ENCODE measurements at places on chromosomes 4 and X.
A peak's percentile ranks its signal among the peaks of the same experiment; 100 is the strongest.

- no peak for DNase-seq
Observed at GRCh38 chr4:6205567-6205931, 5.2 kb upstream of the JAKMIP1 start.

DNA sequence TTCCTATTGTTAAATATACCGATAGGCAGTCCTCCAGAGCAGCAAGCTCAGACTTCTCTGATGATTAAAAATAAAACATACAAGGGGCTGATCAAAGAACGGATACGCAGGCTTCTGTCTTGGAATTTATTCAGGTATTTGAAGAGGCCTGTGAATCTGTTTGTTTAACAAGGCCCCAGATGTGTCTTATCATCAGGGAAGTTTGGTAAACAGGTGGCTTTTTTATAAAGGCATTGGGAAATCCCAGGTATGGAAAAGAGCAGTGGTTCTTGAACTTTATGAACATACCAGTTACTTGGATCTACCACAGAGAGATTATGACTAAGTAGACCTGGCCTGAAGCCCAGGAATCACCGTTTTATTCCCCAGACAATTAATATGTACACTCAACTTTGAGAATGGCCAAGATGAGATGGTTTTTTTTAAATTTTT lies 47.9 kb downstream of the SOWAHB start:
- DNase-seq: no peak

DNA sequence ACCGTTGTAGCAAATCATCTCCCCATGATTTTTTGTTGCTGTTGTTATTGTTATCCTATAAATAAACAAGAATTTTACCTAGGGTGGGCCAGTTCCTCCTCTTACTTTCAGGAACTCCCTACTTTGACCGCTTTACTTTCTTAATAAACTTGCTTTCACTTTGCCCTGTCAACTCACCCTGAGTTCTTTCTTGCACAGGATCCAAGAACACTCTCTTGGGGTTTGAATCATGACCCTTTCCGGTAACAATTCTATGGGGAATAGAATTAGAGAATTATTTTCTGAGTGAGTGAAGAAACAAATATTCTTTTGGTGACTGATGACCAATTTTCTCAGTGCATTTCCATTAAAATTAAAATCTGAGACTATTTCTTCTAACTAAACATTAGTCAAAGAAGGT lies 584.0 kb upstream of the TENM3 start:
- DNase-seq: no peak

GRCh38 chrX:9942086-9942485 lies 25.1 kb upstream of the CLDN34 start:
- peak; percentile 19 for DNase-seq

- no peak for DNase-seq
Observed at GRCh38 chr4:102599886-102600285, 98.7 kb downstream of the NFKB1 start.

- DNase-seq: no peak
Observed at GRCh38 chr4:150123087-150123486, 44.8 kb downstream of the DCLK2 start.

DNA sequence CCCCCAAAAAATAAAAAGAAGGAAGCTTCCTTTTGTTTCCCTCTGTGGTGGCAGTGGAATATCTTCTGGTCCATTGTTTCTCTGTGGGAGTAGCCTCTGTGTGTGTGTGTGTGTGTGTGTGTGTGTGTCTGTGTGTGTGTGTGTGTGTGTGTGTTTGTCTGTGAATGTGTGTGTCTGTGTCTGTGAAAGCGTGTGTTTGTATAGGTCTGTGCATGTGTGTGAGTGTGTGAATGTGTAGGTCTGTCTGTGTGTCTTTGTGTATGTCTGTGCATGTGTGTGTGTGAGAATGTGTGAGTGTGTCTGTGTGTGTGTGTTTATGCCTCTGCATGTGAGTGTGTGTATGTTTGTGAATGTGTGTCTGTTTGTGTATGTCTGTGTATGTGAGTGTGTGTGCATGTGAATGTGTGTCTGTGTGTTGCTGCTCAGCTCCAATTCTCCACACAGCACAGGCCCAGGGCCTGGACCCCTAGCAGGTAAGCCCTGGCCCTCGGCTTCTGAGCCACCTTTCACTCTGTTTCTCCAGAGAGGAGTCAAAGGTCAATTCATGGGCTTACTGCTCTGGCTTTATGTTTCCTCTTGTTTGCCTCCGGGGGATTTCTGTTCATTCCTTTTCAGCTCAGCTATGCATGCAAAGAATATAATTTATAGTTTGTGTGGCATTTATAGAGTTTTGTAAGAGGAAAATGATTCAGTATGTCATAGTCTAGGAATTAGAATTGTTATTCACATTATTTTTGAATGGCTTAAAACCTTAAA lies 89.8 kb downstream of the UCHL1 start:
- DNase-seq: no peak

- no peak for DNase-seq
Observed at GRCh38 chrX:145631461-145631951, 186.1 kb upstream of the SLITRK2 start.

GRCh38 chr4:189204616-189205015 lies 736.1 kb upstream of the FRG1 start:
- no peak for DNase-seq

DNA sequence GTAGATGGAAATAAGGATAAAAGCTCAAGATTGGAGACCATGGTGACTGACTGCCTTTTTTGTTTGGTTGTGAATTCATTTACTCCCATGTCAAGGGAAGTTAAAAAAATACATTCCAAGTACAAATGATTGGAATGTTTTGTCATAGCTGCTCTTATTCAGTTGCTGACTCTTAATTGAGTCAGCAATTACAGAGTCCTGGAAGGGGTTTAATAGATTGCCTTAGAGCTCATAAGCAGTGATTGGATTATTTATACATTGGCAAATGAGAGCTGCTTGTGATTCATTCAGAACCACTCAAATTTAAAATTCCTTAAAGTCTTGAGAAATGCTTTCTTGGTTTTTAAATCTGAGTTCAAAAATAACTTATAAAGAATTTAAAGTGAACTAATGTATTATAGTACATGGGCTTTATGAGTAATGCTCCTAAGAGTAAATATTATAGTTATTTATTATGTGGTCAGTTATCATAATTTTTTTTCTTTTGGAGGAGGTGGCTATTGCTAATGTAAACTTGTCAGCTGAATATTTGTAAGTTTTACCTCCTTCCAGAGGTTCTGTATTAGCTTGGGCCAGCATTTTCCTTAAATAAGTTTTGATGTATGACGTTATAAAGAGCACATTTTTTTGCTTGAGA lies 13.6 kb downstream of the JADE1 start:
- DNase-seq: no peak

- no peak for DNase-seq
Observed at GRCh38 chrX:13697976-13698375, 9.0 kb downstream of the RAB9A start.

DNA sequence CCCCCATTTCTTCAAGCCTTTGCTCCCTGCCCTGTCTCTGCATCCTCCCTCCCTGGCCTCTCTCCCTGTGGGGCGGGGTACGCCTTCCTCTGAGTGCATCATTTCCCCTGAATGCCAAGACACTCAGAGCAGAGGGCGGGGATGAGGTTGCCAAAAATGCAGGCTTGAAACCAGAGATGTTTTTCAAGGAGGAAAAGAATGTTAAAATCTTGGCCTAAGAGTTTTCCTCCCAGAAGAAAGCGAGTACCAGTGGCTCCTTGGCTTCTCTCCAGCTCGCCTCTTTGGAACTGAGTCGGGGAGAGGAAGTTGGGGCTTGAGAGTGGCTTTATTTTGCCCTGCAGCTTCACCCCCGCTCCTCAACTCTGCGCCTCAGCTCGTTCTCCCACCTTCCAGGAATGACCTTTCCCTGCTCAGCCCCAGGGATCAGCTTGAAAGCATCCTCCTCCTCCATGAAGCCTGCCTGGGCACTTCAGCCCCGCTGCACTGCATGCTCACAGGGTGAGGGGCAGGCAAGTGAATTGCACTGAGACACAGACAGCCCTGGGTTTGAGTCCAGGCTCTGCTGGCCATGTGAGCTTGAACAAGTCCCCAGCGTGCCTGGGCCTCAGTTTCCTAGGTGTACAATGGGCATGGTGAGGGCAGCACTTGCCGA lies 57.5 kb upstream of the SORCS2 start:
- DNase-seq: no peak

- no peak for DNase-seq
Observed at GRCh38 chr4:148305751-148306150, 136.5 kb downstream of the NR3C2 start.

DNA sequence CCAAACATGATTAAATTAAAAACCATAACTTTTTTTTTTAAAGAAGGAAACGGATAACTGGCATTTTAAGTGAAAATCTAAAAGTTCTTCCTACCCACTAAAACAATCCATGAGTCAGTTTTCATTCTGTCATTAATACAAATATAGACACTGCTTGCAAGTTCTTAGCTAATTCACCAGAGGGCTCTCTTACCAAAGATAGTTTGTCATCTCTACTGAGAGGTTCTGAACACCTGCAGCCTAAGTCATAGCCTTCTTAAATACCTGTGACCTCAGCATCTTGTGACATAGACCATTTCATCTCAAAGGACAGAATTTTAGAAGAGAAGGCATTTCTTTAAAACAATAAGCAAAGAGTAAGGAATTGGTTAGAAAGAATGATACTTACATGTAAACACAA lies 65.3 kb upstream of the FAM120C start:
- DNase-seq: no peak

GRCh38 chrX:68692651-68693050 lies 45.2 kb downstream of the STARD8 start:
- DNase-seq: no peak

DNA sequence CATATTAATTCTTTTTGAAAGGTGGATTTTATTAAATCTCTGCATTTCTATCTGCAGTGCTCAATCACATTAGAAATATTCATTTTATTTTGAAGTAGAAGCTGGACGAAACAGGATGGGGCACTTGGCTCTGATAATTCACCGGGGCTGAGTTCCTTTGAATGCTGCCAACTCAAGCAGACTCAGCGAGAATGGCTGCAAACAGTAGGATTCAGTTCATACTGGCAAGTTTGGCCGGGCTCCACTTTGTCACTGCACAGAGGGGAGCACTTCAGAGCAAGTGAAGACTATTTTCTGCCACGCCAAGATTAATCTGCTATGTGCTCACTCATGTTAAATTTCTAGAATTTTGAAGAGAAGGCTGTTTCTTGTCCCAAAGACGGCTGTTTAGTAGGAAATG lies 30.7 kb upstream of the KLHL8 start:
- DNase-seq: no peak

DNA sequence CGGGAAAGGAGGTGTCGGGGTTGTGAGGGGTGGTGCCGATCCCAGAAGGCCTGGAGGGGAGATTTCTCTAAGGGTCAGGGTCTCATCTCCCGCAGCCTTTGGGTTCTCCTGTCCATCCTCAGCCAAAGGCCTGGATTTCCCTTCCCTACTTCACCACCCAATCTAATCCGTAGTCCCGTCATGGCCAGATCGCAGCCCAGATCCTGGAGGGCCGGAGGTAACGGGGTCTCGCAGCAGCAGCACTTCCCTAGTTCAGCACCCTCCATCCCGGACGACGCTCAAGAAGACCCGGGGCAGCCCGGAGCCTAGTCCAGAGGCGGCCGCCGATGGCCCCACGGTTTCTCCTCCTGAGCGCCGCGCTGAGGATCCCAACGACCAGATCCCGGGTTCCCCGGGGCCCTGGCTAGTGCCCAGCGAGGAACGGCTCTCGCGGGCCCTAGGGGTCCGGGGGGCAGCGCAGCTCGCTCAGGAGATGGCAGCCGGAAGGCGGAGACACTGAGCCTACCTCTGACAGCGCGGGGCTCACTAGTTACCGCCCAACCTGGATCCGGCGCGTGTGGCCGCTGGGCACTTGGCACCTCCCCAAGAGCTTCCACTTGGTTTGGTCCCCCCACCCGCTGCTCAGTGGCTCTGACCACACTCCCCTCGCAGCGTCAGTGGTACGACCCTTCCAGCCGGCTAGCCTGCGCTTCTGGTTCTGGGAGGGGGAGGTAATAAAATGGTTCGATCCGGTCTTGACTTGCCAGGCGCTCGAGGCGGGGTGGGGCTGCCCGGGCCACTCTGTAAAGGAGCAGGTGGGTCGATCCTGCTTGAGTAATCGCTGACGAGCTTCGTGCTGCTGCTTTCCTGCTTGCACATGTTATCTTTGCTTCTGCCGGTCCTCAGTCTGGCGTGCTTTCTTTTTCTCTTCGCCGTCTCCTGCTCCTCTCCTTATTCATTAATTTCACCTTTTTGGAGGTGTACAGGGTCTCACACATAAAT lies 3.6 kb downstream of the MAGIX start:
- DNase-seq: peak; percentile 67

DNA sequence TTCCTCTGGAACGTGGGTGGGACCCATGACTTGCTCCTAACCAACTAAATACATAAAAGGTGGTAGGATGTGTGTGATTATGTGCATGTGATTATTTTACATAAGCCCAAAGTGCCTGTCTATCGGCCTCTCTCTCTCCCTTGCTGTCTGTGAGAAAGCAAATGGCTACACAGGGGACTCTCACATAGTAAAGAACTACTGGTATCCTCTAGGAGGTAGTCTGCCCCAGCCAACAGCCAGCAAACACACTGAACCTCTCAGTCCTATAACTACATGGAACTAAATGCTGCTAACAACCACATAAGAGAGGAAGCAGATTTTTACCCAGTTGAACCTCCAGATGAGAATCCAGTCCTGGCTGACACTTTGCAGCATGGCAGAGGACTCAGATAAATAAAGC lies 1249.4 kb downstream of the ADGRL3 start:
- DNase-seq: no peak

- DNase-seq: no peak
Observed at GRCh38 chrX:40099055-40099958, 1.5 kb upstream of the BCOR start.

DNA sequence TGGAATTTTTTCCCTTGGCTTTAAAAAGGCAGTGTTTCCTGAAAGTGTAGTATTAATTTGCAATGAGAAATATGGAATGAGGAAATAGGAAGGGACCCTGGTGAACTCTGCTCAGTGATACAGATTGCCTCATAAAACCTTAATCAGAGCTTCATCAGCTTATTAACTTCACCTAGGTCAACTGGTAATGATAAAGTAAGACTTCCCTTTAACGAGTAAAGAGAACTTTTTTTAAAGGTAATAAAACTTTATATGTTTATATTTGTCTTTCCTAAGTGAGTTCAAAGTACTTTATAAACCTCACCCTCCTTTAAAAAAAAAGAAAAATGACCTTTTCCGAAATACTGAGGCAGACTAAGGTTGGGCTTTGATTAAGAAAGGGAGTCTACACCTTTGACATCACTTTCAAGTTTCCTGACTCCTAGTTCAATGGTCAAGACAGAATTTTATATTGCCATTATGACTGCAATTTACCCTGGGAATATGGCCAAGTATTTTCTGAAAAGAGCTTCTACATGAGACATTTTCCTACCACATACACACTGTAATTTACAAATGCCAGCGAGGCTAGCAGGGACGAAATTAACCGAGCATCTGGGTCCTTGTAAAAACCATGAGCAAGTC lies 706.3 kb upstream of the TENM3 start:
- DNase-seq: no peak

DNA sequence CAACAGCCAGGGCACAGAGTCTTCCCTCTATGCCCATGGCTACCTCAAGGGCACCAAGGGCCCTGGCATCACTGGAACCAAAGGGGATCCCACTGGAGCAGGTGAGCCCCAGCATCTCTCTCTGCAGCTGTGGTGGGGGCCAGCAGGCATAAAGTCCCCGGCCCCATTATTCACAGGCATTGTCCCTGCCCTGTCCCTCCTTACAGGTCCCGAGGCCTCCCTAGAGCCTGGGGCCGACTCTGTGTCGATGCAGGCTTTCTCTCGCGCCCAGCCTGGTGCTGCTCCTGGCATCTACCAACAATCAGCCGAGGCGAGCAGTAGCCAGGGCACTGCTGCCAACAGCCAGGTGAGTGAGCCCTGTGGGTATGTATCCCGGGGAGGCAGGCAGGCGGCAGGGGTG lies 12.3 kb upstream of the UBA1 start:
- no peak for DNase-seq

Measured in T-cell (primary cell).